Occipital lobe (tissue), 3 donors: ENCODE measurements at places on chromosomes 12 and 14. TPM values are rescaled to one million over a fixed set of nuclear protein-coding genes. Genes with fewer than 3 reads are reported as not detected.

Gene PPP1R13B
- 15.8 TPM for total RNA-seq

Gene SLCO1C1
- 32.9 TPM for total RNA-seq

Gene RHEBL1
- 0.78 TPM for total RNA-seq

Gene PTCSC3
- not detected for total RNA-seq

Gene IFNG-AS1
- not detected for total RNA-seq

Gene GLI1
- 0.16 TPM for total RNA-seq

Gene PLXNC1
- 39.5 TPM for total RNA-seq

Gene CISTR
- total RNA-seq = not detected
